Muscle of leg (tissue), 16 donors: ENCODE measurements at places on chromosomes 4 and X. TPM values are rescaled to one million over a fixed set of nuclear protein-coding genes. Genes with fewer than 3 reads are reported as not detected.

DNA sequence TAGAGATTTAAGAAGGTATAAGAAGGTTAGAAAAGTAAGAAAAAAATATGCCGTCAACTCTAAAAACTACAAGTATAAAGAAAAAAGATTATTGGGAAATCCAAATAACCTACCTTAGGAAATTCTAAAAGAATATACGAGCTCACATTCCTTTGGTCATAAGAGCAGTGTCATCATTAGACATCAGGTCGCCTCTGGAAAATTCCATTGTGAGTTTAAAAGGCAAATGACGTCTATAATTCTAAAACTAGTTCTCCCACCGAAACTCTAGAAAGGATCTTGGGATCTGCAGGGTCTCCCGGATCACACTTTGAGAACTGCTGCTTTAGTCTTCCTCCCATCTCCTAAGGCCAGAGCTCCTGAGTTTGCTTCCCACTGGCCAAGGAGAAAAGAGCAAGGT lies 518 bp upstream of the SAT1 start:
- H3K27me3 ChIP-seq, result peaks cover 6% of the 10 kb centered on the region
- no peak for DNase-seq
- peak overlapping the region; percentile 35 for H3K27ac ChIP-seq

DNA sequence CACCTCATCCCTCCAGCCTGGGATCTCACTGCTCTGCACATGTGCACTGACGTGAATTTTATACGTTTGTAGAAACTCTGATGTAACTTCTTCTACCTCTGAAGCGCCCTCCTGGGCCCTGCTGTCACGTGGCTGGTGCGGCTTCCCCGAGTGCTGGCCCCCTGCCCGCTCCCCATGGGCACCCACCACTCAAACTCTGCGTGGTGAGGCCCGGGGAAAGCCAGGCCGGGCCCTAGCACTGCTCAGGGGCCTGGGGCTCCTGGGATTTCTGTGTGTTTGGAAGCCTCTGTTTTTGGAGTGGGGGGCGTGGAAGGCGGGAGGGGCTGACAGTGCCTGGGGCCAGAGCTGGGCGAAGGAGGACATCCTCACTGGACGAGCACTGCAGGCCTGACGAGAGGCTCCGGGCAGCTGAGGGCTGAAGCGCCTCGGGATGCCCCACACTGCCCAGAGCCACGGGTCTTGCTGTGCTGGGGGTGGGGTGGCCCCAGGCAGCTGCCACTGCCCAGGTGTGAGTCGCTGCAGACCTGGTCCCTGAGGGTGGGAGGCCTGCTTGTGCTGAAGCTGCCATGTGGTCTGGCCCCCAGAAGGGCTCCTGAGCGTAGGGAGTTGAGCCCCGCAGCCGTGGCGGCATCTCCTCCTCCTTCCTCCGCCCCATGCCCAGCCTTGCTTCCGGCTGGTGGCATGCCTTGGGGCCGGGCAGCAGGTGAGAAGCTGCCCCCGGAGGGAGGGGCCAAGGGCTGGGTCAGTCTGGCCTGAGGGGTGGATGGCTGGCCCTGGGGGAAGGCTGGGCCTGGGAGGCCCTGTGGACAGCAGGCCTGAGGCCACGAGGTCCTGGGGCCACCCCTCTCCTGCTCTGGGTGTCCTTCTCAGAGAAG lies 7.7 kb downstream of the NAT8L start:
- no peak overlapping the region for H3K4me3 ChIP-seq
- H3K36me3 ChIP-seq, result no peaks in the 10 kb centered on the region

- no peak overlapping the region for H3K27ac ChIP-seq
- H3K4me3 ChIP-seq, result no peak overlapping the region
- H3K4me1 ChIP-seq, result peaks cover 10% of the 10 kb centered on the region
- H3K36me3 ChIP-seq, result no peaks in the 10 kb centered on the region
Measured at GRCh38 chrX:69232945-69233344, 67.7 kb upstream of the PJA1 start.

GRCh38 chr4:1166509-1167243 lies 5.7 kb downstream of the SPON2 start:
- no peak overlapping the region for H3K4me3 ChIP-seq
- peaks cover 28% of the 10 kb centered on the region for H3K27me3 ChIP-seq
- no peak for DNase-seq
- peaks cover 11% of the 10 kb centered on the region for H3K36me3 ChIP-seq
- no peak overlapping the region for H3K27ac ChIP-seq

- H3K36me3 ChIP-seq, result no peaks in the 10 kb centered on the region
- H3K4me1 ChIP-seq, result no peaks in the 10 kb centered on the region
- H3K27me3 ChIP-seq, result no peaks in the 10 kb centered on the region
- H3K4me3 ChIP-seq, result no peak overlapping the region
- H3K27ac ChIP-seq, result no peak overlapping the region
Measured at GRCh38 chr4:144572660-144573059, 73.3 kb upstream of the HHIP start.

The GPR82 gene
- 0.04 TPM for total RNA-seq

The GPR78 gene
- 0.93 TPM for total RNA-seq

The UPF3B gene
- 3.8 TPM for total RNA-seq

The DUX4 gene
- not detected for total RNA-seq

The EDA2R gene
- total RNA-seq, result 2.6 TPM
